Lung (tissue), 17 donors: ENCODE measurements at places on chromosomes 7 and 10.

DNA sequence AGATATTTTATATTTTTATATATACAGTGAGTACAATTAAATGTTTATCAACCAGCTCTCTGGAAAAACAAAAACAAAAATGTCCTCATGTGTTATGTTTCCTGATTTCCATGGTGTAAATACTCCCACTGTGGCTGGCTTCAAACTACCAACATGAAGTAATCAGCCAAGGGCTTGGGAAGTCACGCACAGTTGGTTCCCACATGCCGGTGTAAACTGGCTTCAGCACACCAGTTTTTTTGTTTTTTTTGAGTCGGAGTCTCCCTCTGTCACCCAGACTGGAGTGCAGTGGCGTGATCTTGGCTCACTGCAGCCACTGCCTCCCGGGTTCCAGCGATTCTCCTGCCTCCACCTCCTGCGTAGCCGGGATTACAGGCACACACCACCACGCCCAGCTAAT lies 11.8 kb downstream of the OSBPL3 start:
- DNase-seq, result no peak
- H3K27me3 ChIP-seq, result no peaks in the 10 kb centered on the region
- no peak overlapping the region for H3K27ac ChIP-seq
- H3K4me1 ChIP-seq, result no peaks in the 10 kb centered on the region

DNA sequence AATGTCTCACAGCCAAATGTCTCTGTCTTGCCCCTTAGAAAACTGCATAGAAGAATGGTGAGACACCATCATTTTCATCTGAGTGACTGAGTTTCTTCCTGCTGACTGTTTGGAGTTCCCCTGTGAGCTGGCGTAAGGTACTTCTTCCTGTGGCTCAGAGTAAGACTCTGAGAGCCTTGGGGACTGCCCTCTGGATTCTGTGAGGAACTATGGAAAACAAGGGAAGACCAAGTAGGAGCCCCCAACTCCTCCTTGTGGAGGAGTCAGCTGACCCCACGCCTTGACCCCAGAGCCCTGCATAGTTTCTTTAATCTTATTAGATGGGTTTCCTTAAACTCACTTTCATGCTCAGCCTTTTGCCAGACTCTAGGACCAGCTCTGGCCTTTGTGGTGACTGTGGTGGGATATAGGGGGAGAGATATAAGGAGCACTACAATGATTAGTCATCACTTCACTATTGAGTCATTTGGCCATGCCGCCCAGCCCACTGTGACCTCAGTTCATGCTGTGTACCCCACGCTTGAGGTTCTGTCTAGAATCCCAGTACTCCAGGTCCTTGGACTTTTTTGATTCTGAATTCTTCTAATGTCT lies 51.8 kb upstream of the FAM133B start:
- no peak overlapping the region for H3K27ac ChIP-seq
- peaks cover 3% of the 10 kb centered on the region for H3K36me3 ChIP-seq
- DNase-seq, result no peak
- H3K4me3 ChIP-seq, result no peak overlapping the region
- H3K4me1 ChIP-seq, result no peaks in the 10 kb centered on the region

DNA sequence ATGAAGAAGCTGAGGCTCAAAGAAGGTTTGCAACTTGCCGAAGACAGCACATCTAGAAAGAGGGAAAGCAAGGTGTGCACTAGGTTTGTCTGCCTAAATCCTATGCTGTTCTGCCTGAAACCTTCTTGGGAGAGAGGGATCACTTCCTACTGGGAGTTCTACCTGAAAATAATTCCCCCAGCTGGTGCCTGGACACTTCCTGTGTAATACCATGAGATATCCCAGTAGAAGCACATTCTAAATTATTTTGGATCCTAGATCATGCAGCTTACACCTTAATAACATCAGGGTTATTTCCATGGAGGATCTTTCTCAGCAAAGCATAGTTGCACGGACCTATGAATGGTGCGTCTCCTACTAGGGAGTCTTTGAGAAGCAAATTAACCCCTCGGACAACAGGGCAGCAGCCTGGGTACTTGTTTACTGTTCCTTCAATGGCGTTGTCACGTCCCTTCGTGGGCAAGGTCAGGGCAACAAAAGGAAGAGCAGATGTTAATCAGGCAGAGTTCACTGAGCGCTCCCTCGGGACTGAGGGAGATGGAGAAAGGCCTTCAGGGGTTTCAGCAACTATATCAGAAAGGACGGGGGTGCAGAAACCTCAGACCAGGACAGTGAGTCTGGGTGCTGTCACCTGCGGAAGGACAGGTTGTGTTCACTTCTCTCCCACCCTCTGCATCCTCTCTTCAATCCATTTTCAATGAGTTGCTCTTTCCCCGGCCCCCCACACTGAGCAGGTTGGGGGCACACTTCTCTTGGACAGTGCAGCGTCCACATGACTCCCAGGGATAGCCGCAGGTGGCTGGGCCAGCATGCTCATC lies 44.0 kb downstream of the OAT start:
- H3K27me3 ChIP-seq, result no peaks in the 10 kb centered on the region
- H3K27ac ChIP-seq, result no peak overlapping the region
- H3K36me3 ChIP-seq, result no peaks in the 10 kb centered on the region
- H3K4me3 ChIP-seq, result no peak overlapping the region
- no peak for DNase-seq

- no peaks in the 10 kb centered on the region for H3K36me3 ChIP-seq
- H3K27ac ChIP-seq, result no peak overlapping the region
- DNase-seq, result no peak
- H3K4me1 ChIP-seq, result peaks cover 3% of the 10 kb centered on the region
- H3K4me3 ChIP-seq, result no peak overlapping the region
- H3K27me3 ChIP-seq, result no peaks in the 10 kb centered on the region
Observed at GRCh38 chr7:23468526-23469149, 1.7 kb downstream of the IGF2BP3 start.

DNA sequence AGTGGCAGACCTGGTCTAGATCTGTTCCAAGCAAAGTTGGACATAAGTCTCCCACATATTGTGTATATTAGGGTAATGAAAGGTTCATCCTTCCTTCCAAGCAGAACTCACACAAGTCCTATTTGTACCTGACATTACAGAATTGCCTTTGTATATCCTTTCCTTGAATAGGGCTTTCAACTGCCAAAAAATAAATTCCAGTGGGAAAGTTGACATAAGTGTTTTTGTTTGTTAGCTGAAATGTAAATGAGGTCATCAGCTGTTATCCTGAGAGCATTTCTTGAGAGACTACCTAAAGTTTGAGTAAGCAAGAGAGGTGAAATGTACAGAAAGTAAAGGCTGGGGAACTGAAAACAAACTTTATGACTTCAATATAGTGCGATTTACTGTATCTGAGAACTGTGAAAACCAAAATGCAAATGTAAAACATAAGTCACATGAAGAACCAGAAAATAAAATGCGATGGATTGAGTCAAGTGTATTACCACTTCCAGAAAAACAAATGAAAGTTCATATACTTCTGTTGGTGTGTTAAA lies 527.3 kb upstream of the SEMA3D start:
- H3K27me3 ChIP-seq, result no peaks in the 10 kb centered on the region
- H3K4me1 ChIP-seq, result no peaks in the 10 kb centered on the region
- no peak overlapping the region for H3K4me3 ChIP-seq
- no peaks in the 10 kb centered on the region for H3K36me3 ChIP-seq
- DNase-seq, result no peak
- no peak overlapping the region for H3K27ac ChIP-seq

- peaks cover 12% of the 10 kb centered on the region for H3K36me3 ChIP-seq
- no peak overlapping the region for H3K4me3 ChIP-seq
- H3K27ac ChIP-seq, result no peak overlapping the region
- peaks cover 24% of the 10 kb centered on the region for H3K4me1 ChIP-seq
Observed at GRCh38 chr10:79433324-79434222, 11.9 kb downstream of the ZCCHC24 start.

GRCh38 chr7:46960970-46961369 lies 620.9 kb downstream of the TNS3 start:
- H3K4me1 ChIP-seq, result no peaks in the 10 kb centered on the region
- H3K36me3 ChIP-seq, result no peaks in the 10 kb centered on the region
- no peak overlapping the region for H3K4me3 ChIP-seq
- no peak overlapping the region for H3K27ac ChIP-seq
- no peak for DNase-seq

DNA sequence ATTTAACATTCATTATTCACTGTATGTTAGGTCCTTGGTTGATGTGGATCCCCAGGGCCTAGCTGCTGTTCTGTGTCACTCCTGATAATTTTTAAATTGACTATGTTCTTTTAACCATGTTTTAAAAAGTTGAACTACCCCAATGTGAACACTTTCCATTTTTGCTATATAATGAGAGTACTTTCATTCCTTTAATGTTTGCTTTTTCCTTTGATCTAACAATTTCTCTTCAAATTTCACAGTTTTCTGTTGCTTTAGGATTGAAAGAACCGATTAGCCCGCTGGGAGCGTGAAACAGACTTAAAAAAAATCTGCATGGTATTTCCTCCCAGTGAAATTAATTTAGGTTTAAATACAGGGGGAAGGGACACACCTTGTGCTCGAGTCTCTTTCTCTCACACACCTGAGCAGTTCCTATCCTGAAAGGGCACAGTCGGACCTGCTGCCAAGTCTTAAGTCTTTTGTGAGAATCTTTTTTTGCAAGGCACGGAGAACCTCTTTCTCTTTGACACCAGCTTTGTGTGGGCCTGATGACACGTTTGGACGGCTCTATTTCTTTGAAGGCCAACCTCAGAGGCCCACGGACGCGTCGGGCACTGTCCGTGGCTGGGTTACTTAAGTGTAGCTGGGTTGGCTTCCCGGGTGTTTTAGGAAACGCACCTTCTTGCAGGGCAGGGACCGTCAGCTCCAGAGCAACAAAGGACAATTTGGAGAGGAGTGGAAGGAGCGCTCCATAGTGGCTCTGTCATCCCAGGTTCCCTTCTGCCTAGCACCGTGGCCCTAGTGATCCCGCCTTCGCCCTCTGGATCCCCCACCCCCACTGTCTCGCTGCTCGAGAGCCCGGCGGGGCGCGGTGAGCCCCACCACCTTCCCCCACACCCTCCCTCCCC lies 1.0 kb upstream of the CHN2 start:
- peaks cover 73% of the 10 kb centered on the region for H3K27me3 ChIP-seq
- H3K4me3 ChIP-seq, result no peak overlapping the region
- peaks cover 6% of the 10 kb centered on the region for H3K4me1 ChIP-seq
- DNase-seq, result no peak
- no peak overlapping the region for H3K27ac ChIP-seq

DNA sequence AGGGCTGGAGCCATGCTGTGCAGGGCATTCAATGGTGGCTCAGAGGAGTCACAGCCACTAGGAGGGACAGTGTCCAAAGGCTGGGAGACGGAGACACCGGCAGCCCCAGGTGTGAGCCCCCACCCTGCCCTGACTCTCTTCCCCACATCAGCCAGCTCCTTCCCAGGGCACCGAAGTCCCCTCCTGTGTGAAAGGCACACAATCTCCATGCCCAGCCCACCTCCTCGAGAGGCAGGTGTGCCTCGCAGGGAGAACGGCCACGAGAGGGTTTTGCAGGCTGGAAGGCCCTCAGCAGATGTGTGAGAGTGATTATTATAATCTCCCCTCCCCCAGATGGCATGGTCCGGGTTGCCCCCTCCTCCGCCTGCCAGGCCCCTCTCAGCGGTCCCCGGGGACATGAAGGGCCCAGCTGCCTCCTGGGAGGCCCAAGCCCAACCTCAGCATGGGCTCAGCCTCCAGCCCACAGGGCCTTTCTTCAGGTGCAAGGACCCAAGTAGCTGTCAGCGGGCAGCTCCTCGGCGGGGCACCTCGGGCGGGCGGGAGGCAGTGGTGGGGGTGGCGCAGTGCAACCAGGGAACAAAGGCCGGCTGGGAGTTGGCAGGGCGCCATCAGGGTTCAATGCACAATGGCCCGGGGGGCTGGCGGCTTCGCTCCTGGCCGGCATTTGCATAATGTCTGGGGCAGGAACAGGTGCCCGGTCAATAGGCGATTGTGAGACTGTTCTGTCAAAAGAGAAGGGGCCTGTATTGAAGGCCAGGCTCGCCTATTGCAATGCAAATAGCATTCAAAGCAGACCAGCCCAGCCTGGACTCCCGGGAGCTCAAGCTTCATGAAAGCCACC lies 155.3 kb upstream of the ZMIZ1 start:
- H3K4me3 ChIP-seq, result no peak overlapping the region
- H3K4me1 ChIP-seq, result no peaks in the 10 kb centered on the region
- H3K27ac ChIP-seq, result no peak overlapping the region
- no peaks in the 10 kb centered on the region for H3K36me3 ChIP-seq
- H3K27me3 ChIP-seq, result no peaks in the 10 kb centered on the region
